ENCODE measurements at places on chromosomes 7 and 10.
A peak's percentile ranks its signal among the peaks of the same experiment; 100 is the strongest.

GRCh38 chr10:33703501-33704213 lies 369.2 kb upstream of the NRP1 start:
- peak; percentile 55 for DNase-seq

DNA sequence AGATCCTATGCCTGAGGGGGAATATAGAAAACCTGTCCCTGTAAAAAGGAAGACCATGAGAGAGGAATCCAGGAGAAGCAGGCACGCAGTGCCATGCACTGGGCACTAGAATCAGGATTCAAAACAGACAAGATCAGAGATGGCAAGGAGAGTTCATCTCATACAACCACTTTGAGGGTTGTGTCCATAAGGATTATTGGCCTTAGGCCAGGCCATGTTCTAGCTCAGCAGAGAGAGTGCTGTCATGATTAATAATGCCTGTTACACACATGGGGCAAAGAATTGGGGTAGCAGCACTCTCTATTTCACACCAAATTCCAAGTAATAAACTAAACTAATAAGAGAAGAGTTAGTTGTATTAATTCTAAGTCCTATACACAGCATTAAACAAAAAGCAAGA lies 29.1 kb downstream of the EZH2 start:
- DNase-seq = no peak

GRCh38 chr7:110309941-110310340 lies 781.0 kb upstream of the LRRN3 start:
- no peak for DNase-seq

DNA sequence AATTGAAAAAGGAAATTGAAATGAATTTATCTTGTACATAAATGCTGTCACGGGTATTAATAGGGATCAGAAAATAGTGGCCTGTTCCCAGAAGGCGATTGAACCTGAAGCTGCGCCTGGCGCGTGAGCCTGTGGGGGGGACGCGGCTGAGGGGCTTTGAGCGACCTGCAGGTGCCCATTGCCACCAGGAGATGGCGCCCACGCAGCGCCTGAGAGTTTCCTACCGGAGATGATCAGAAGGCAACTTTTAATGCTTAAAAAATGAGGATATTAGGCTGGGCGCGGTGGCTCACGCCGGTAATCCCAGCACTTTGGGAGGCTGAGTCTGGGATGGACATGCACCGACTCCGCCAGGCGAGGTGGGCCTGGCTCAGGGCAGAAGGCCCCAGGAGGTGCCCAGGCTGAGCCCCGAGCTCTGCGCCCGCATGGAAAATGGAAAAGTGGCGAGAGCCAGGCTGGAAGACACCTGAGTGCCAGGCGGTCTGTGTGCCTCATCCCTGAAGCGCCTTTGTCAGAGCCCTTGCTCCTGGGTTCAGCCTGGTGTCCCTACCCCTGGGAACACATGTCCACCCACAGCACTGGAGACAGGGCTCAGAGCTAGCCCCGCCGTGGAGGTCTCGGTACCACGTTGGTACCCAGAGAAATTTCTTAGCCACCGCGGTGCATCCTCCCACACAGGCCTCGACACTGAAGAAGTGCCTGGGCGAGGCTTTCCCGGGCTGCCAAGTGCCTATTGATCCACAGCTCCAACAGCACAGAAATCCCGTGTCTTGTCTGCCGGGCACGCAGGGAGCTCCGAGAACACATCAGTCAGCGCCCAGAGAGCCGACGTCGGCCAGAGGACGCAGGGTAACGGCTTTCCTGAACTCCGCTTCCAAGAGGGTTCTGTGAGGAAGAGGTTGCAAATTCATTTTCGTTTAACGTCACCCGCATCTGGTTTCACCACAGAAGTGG lies 117.4 kb downstream of the INPP5A start:
- peak; percentile 94 for DNase-seq
